Lung (tissue), 17 donors: ENCODE measurements at places on chromosomes 11 and 22.

GRCh38 chr22:42844756-42845155, 12.3 kb downstream of the ARFGAP3 start:
- no peak for DNase-seq

- DNase-seq = no peak
These were observed 53.1 kb upstream of the SHISAL1 start for GRCh38 chr22:44365832-44366231.

DNA sequence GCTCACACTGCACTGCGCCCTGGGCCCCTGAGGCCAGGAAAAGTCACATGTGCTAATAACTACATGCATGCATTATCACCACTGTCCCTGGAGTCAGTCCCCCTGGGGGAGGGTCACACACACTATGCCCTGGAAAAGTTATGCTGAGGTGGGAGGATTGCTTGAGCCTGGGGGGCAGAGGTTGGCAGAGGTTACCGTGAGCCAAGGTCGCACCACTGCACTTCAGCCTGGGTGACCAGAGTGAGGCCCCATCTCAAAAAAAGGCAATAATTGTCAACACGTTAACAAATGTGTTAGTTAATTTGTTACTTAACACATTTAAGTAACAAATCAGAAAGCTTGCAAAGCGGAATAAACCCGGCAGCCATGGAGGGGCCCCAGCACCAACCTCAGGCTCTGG, 13.3 kb upstream of the SEC14L6 start:
- no peak for DNase-seq

DNA sequence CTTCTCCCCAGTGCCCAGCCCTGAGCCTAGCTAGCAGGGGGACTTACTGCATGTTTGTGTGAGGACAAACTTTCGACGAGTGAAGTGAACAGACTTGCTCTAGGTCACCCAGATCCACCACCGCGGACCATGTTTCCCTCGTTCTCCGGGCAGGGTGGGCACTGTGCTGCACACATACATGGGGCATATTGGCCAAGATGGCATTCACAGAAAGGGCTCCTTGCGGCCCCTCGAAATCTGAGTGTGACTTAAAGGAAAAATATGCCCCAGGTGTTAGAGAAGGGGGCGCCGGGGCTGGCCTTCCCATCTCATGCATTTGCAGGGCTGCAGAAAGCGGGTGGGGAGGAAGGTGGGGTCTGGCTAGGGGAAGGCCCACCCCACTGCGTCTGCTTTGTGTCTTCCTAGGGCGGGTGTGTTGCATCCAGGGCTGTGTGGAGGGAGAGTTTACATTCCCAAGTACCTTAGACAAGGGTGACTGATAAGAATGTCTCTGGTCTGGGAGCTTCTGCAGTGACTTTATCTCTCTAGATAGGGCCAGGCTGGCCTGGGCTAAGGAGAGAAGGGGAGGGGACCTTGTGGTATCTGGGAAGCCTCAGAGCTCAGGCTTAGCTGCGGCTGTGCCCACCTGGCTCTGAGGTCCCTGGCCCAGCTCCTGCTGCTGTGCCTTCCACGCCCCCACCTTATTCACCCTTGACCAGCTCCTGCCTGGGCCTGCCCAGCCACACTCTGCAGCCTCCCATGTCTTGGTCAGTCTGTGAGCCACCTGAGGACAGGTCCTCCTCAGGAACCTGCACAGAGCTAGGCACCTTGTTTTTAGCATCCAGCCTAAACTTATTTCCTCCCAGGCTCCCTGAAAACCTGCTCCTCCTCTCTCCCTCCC, 45.8 kb downstream of the LRRC32 start:
- DNase-seq = no peak

GRCh38 chr11:95515371-95515770, 274.2 kb downstream of the FAM76B start:
- DNase-seq = no peak

DNA sequence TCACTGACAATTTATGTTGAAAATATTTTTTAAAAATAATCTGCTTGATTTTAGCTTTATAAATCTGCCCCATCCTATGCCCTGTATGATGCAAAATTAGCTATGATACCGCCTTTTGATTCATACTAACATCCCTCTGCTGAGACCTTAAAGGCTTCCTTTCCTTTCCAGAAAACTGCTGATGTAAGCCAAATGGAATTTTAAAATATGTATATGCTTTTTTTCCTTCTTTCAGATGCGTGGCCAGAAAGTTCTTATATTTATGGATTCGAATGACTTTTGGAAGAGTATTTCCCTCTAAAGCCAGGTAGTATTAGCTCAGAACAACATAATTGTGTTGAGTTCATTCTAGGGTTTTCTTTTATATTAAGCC, 34.5 kb downstream of the SFI1 start:
- peak; percentile 53 for DNase-seq

- DNase-seq = no peak
These were observed 508.1 kb downstream of the TBC1D22A start for GRCh38 chr22:47270463-47271135.

DNA sequence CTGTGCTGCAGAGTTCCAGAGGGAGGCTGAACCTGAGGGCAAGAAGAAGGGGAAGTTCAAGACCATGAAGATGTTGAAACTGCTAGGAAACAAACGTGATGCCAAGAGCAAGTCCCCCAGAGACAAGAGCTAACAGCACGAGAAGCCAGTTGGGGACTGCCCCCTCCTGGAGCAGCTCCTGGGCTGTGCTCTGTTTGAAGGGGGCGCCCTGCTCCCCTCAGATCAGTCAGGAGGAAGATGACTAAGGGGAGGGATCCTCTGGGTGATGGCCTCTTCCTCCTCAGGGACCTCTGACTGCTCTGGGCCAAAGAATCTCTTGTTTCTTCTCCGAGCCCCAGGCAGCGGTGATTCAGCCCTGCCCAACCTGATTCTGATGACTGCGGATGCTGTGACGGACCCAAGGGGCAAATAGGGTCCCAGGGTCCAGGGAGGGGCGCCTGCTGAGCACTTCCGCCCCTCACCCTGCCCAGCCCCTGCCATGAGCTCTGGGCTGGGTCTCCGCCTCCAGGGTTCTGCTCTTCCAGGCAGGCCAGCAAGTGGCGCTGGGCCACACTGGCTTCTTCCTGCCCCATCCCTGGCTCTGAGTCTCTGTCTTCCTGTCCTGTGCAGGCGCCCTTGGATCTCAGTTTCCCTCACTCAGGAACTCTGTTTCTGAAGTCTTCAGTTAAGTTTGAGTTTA, 12.6 kb downstream of the C22orf23 start:
- no peak for DNase-seq

DNA sequence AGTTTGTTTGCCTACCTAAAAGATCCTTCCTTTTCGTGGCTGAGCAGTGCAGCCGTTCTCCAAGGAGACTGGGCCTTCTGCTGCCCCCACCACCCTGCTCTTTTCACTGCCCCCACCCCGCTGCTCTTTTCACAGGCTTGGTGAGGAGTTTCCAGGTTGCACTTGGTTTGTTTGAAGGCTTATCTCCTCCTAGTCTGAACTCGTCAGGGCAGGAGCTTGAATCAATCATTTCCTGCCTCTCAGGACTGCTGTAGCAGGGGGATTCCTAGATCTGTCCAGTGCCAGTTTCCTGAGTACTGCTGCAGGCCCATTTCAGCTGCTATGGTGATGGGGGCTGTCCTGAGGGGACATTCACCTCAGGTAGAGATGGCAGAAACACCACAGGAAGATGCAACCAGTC, 10.0 kb downstream of the MED15 start:
- DNase-seq = no peak

DNA sequence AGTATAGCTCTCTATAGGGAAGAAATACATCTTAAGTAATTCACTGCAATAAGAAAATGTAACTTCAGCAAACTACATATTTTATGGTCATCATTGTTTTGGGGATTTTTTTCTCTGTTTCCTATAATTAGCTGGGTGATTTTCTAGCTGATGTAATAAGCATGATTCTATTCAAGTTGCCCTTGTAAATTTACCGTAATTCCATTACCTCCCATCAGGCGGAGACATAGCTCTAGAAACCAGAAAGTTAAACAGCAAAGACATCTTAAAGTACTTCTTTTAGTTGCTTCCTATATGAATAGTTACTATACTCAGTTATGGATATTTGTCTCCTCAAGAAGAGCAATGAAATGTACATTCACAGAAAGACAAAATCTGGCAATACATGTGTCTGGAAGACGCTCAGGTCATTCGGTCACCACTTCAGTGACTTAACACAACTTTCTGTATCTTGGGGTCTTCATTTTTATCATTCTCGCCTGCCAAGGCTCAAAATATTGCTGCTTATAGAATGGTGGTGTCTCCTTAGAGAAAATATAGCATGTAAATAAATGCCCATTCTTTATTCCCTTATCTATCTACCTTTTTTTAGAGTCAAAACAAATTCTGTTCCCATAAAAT, 239.9 kb upstream of the ZC3H12C start:
- peak; percentile 64 for DNase-seq

DNA sequence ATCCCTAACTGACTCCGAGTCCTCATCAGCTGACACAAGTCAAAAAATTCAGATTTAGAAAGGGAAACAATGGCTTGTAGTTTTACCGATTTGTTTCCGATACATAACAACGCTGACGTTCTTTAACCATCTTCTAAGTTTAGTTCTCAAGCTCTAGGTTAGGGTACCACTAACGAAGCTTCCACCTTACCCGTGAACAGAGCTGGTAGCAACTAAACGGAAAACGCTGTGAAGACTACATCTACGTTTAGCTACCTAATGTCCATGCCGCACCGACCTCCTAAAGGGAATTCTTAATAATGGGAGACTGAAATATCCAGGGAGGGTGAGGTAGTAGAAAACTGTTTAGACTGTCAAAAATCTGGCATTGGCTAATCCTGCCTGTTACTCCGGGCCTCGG, 1.0 kb downstream of the NUP98 start:
- no peak for DNase-seq

- no peak for DNase-seq
These were observed 26.7 kb upstream of the CD44 start for GRCh38 chr11:35112056-35112845.

DNA sequence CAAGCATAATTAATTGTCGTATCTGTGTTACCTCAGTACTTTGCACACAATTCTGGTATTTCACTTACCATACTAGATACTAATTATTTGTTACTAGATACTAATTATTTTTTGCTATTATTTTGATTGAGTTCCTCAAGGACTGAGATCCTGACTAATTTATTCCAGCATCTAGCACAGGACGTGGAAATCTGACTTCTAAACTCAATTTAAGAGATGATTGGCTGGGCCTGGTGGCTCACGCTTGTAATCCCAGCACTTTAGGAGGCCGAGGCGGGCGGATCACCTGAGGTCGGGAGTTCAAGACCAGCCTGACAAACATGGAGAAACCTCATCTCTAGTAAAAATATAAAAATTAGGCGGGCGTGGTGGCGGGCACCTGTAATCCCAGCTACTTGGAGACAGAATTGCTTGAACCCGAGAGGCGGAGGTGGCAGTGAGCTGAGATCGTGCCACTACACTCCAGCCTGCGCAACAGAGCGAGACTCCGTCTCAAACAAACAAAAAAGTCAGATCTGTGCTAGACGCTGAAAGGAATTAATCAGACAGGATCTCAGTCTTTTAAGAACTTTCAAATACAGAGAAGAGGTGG, 527 bp upstream of the MRPL48 start:
- no peak for DNase-seq

- DNase-seq = no peak
These were observed 33.6 kb downstream of the DBX1 start for GRCh38 chr11:20126724-20127123.

- no peak for DNase-seq
These were observed 6.5 kb downstream of the CSNK1E start for GRCh38 chr22:38310518-38311322.

GRCh38 chr22:43151251-43152002, at the start of gene TSPO:
TSPO (plus strand) TSS chr22:43151559; CDS start chr22:43159239, 7,680 bp downstream.
- peak; percentile 68 for DNase-seq

DNA sequence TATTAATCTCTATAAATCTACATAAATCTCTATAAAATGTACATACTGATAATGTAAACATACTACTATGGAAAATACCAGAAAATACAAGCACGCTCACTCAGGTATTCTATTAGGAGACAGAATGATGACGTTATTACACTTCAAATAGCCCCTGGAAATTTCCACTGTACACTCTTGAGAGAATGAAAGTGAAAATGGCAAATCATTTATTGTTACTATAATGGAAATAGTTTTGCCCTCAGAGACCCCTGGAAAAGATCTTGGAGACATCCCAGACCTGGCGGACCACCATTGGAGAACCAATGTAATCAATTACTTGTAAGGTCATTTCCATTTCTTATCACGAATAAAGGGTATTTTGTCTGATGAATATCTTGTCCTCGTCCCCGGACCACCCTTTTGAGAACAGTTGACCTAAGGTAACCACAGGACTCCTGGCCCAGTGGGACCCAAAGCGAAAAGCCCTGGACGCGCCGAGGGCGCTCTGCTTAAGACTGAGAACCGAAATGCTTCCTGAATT, 509 bp upstream of the PRRG4 start:
- DNase-seq = no peak

GRCh38 chr11:71246559-71246958, 5.8 kb downstream of the SHANK2 start:
- DNase-seq = no peak

GRCh38 chr11:27485930-27486773, 13.6 kb upstream of the LGR4 start:
- no peak for DNase-seq

- DNase-seq = no peak
These were observed 66.9 kb downstream of the SCN3B start for GRCh38 chr11:123587559-123587958.

GRCh38 chr11:118415739-118416068, 14.3 kb downstream of the ATP5MG start:
- no peak for DNase-seq

DNA sequence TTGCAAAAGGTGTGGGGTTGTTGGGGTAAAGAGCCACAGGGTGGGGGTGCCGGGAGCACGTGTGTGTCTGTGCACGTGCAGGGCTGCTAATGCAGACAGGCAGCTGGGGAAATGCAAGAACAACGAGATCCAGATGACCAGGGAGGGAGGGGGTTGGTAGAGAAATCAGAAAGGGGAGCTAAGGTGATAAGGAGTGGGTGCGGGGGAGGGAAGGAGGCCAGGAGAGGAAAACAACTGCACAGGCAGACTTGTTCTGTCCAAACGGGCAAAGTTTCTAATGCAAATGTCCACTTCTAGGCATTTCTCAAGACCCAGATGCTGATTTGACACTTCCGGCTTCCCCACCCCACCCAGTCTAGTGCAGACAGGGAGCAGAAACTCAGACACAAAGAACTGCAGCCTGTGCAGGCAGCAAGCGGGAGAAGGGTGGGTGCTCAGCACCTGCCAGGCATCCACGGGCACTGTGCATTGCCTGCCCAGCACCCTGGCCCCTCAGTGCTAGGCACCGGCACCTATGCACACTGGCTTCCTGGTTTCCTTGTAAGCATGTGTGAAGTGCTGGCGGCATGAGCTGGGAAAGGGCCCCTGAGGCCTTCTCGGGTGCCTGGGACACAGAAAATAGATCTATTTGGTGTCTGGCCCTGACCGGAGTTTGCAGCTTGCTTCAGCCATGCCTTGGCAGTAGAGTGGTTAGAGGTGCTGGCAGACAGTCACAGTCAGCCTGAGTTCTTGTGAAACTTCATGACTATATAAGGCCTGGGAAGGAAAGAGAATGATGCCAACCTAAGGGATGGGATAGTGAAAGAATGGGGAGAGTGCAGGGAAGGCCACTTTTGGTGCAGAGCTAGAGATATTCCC, 220.1 kb upstream of the SORL1-AS1 start:
- no peak for DNase-seq

- DNase-seq = no peak
These were observed 61.5 kb downstream of the SYN3 start for GRCh38 chr22:32996702-32997101.

- DNase-seq = no peak
These were observed 446.6 kb downstream of the TBC1D22A start for GRCh38 chr22:47209040-47209514.
